Ascending aorta (tissue), 2 donors: ENCODE measurements at places on chromosomes 1 and 21.

- DNase-seq, result no peak
Observed at GRCh38 chr1:215863796-215864195, 296.7 kb downstream of the KCTD3 start.

- DNase-seq, result no peak
Observed at GRCh38 chr1:215963621-215964020, 396.5 kb downstream of the KCTD3 start.

DNA sequence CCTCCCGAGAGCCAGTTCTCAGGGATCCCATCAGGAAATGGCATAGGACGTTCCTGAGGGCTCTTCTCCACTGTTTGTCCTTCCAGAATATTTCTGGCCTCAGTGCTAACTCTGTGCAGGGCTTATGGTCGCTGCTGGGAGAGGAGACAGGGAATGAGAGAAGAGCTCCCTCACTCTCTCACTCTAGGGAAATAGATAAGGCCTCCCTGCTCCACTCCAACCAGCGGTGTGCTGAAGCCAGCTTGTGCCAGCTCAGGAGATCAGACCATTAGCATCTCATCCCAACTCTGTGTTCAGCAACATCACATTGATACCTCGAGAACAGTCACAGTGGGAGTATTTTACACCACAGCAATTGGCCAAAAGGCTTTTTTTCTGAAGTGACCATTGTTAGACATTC lies 49.2 kb upstream of the ZC3H12A start:
- DNase-seq, result no peak

GRCh38 chr1:166852918-166853317 lies 13.6 kb downstream of the POGK start:
- no peak for DNase-seq

GRCh38 chr1:17967623-17968255 lies 139.9 kb upstream of the IGSF21 start:
- DNase-seq, result no peak

- no peak for DNase-seq
Observed at GRCh38 chr1:36372617-36373016, 13.1 kb downstream of the STK40 start.

- no peak for DNase-seq
Observed at GRCh38 chr1:5010656-5011055, 356.2 kb downstream of the AJAP1 start.
